ENCODE measurements at places on chromosomes 12 and 14.

DNA sequence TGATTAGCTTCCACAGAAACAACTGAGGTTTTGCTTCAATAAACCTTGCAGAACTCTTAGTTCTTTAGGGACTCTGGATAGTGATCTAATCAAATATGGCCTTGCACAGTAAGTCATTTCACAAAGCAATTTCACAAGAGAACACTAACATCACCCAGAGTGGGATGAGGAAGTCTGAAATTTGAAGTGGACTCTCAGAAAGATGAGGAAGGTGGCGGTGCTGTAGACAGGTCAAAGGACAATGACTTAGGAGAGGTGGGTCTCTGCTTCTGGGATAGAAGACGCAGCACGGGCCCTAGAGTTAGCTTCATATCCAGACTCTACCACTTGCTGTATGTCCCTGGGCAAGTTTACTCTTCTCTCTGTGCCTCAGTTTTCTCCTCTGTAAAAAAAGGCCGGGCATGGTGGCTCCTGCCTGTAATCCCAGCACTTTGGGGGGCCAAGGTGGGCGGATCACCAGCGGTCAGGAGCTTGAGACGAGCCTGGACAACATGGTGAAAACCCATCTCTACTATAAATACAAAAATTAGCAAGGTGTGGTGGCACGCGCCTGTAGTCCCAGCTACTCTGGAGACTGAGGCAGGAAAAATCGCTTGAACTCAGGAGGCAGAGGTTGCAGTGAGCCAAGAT lies 18.9 kb downstream of the FOS start:
- no peak for DNase-seq

DNA sequence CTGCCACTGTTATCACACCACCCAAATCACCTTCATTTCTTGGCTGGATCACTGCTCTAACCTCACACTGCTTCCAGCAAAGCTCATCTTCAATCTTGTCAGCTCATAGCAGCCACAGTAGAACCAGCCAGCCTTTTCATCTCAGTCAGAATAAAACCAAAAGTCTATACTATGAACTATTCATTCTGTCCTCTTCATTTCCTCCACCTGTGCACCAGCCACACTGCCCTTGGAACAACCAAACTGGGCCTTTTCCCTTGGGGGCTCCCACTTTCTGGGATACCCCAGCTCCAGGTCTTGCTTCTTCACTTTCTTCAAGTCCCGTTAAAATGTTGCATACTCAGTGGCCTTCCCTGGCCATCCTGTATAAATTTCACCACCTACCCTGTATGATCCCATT lies 234.4 kb upstream of the DAAM1 start:
- DNase-seq: no peak

- DNase-seq: no peak
These were observed 243.0 kb downstream of the TTC8 start for GRCh38 chr14:89067293-89067972.

DNA sequence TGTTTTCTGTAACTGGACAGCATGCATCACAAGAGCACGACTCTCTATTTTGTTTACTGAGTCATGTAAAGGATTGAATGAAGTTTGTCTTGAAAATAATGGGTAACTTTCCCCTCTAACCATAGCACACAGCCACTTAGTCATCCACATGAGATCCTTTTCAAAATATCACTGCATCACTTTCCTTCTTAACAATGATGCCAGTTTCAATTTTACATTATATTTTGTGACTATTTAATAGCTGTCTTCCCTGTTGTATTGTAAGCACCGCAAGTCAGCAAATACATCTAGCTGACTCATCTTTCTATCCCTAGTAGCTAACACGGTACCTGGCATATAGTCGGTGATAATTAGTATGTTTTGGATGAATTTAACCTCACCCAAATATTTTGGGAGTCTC lies 83.3 kb upstream of the PPM1H start:
- peak; percentile 43 for DNase-seq

DNA sequence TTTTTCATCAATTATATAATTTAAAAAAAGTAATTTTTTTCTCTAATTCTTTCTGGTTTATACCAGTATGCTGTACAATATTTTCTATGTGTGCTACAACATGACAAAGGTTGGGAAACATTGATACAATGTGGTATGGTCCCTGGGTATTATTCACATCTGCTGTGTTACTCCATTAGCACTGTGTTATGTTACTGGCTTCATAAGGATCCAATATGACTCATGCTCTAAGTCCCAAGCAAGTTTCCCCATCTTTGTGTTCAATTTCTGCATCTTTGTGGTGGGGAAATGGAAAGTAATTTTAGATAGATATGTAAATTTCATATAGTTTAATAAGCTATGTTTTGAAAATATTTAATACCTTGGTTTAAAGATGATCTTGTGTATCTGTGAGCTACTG lies 35.8 kb downstream of the FBXO33 start:
- peak; percentile 24 for DNase-seq

GRCh38 chr12:70576341-70577282 lies 60.6 kb downstream of the PTPRB start:
- peak; percentile 79 for DNase-seq

DNA sequence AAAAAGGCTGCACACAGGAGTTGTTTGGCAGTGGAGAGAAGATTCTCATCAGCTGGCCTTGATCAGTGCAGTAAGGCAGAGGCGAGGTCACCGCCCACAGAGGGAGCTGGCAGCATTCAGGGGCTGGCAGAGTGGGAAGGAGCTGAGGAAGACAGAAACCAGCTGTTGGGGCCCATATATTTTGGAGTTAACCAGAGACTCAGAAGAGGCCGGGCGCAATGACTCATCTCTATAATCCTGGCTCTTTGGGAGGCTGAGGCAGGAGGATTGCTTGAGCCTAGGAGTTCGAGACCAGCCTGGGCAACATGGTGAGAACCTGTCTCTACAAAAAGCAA lies 17.7 kb downstream of the SMCO2 start:
- DNase-seq: no peak

GRCh38 chr12:85865890-85866289 lies 8.2 kb upstream of the NTS start:
- DNase-seq: peak; percentile 97

GRCh38 chr14:106831322-106831720 lies 1304.9 kb downstream of the TMEM121 start:
- DNase-seq: peak; percentile 22

GRCh38 chr12:75212072-75212471 lies 2.4 kb upstream of the KCNC2 start:
- no peak for DNase-seq

DNA sequence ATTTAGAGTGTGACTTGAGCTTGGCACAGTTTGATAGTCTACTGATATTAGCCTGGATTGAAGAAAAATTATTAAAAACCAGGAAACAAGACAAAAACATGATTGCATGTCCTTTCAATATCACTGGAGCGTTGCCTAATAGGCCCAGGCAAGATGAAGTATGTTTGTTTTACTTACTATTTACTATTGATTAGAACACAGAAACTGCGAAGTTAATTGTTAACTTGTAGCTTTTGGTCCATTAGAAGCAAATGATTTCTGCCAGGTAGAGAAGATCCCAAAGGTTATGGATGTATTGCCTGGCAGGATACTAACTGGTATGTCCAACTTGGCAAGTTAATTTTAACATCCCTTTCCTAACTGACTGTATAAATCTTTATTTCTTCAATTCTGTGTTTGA lies 268.9 kb downstream of the ETNK1 start:
- DNase-seq: no peak

DNA sequence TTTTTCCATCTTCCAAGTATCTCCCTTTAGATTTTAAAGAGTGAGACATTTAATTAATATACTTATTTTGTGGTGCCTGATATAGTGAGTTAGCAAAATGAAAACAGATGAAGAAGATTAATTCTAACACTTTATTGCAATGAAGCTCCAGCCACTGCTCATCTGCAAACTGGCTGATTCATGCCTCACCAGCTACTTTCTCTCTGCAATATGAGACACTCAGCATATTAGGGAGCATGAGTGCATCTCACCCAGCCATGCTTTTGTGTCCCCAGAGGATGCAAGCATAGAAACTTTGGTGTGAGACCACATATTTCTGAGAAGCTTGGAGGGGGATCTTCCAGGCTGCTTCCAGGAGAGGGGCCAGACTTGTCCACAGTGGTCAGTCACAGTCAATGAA lies 148.6 kb downstream of the BMP4 start:
- DNase-seq: no peak

GRCh38 chr12:132218915-132219314 lies 74.7 kb downstream of the NOC4L start:
- DNase-seq: peak; percentile 51

GRCh38 chr12:29164477-29165393 lies 15.7 kb downstream of the FAR2 start:
- DNase-seq: no peak

DNA sequence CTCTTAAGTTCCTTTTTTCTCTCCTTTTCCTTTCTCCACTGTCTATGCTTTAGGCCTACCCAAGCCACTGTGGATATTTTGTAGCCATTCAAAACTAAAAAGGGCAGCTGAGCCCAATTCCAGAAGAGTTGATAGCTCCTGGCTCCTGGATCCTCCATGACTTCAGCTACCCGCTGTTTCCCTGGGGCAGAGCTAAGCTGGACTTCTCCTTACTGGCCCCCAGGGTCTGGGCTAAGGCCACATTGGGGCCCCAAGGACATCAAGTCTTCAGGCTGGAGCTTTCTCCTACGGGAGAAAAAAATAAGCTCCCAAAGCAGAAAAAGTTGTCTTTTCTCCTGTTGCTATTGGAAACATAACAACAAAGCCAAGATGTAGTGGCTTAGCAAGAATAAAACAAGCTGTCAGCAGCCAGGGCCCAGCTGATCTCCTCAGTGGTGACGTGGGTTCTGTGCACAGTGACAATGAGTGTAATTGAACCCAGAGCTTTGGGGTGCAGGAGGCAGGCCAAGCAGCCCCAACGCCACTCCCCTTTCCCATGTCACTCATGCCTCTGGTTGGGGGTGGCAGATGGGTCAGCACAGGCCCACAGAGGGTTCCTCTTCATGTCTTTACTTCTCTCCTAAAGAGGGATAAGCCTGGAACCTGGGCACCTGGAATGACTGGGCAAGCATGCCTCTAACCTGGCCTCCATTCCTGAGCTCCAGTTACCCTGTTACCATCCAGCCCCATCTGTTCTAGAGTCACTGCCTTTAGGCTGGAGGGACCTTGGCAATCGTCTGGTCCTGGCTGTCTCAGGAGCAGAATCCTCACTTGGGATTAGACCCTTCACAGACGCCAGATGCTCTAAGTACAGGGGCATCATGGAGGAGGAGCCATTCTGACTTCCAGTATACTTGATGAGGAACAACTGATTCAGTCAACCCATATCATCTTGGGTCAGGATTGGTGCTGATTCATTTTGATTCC lies 171.2 kb downstream of the ZFP36L1 start:
- DNase-seq: no peak

GRCh38 chr12:89080793-89081465 lies 271.4 kb downstream of the DUSP6 start:
- DNase-seq: no peak

DNA sequence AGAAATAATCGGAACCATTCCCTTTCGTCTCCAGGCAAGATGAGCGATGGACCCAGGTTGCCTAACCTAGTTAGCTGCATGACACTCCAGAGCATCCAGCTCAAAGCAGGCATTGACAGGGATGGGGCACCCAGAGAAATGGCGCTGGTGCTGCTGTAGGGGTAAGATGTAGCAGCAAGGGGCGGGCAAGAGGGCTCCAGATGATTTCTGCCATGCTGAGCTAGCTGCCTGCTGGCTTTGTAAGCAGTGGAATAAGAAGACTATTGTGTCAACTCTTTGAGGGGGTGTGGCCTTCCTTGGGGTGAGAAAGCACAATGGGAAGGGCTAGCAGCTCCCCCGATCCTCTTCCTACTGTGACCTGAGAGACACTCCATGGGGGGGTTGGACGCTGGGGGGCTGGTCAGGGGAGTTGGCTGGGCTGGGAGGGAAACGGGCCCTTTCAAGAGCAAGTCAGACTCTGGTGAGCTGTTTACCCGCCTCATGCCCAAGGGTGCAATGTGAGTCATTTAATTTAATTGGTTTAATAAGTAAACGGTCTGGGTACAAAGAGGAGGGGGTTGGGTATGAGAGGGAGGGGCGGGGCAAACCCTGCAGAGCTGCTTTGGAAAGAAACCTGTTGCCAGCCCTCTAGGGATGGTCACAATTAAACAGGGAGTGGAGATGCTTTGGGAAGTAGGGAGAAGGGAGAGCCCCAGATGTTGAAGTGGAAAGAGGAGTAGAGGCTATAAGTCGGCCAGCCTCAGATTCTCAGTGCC lies 50.5 kb downstream of the B4GALNT3 start:
- DNase-seq: peak; percentile 99
